ENCODE measurements at places on chromosomes 2 and 18.

DNA sequence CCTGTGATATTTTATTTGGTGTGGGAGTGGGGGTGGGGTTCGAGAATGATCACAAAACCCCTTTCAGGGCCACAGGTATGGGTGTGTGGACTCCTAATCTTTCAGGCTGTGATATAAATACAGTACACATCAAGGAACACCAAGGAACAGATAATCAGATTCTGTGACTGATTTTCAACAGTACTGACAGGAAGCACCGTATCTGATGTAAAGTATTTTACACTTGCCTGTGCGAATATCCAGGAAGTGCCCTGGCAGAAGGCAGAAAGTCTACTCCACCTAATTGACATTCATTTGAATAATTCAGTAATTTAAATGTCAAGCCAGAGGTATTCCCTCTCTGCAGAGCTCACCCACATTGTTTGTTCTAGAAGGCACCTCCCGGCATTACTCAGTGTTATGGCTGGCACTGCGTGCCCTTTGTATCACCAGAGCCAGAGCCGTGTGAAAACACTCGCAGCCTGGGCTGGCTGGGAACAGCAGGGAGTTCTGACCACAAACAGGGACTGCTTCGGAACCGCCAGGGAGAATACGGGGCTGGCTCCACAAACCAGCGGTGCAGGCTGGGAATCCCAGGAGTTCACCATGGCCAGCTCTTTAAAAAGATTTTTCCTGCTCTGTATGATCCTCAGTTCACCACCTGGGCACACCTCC lies 91.8 kb downstream of the ACVR1 start:
- no peak for DNase-seq

- no peak for DNase-seq
Observed at GRCh38 chr2:212295571-212295970, 243.0 kb downstream of the ERBB4 start.

- DNase-seq: no peak
Observed at GRCh38 chr2:149100739-149101699, 62.5 kb downstream of the LYPD6B start.

GRCh38 chr18:9337873-9338272 lies 3.3 kb downstream of the TWSG1 start:
- DNase-seq: no peak

DNA sequence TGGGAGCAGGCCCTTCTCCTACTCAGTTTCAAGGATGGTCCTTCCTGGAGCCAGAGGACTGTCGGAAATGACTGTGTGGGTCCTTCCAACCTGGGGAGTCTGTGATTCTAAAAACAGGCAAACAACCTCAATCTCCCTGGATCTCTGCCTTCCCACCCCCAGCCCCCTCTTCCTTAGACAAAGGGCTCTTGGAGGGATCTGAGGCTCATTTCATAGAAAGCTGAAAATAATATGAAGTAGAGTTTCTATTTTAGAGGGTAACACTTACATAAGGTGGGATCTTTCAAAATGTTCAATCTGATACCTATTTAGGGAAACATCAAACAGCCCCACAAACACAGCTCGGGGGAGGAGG lies 69.4 kb downstream of the RHOB start:
- DNase-seq: no peak

- no peak for DNase-seq
Observed at GRCh38 chr2:10229462-10230099, 73.1 kb upstream of the HPCAL1 start.

- no peak for DNase-seq
Observed at GRCh38 chr18:49520661-49521145, 33.7 kb upstream of the C18orf32 start.

- no peak for DNase-seq
Observed at GRCh38 chr18:36783792-36784191, 45.0 kb downstream of the TPGS2 start.

DNA sequence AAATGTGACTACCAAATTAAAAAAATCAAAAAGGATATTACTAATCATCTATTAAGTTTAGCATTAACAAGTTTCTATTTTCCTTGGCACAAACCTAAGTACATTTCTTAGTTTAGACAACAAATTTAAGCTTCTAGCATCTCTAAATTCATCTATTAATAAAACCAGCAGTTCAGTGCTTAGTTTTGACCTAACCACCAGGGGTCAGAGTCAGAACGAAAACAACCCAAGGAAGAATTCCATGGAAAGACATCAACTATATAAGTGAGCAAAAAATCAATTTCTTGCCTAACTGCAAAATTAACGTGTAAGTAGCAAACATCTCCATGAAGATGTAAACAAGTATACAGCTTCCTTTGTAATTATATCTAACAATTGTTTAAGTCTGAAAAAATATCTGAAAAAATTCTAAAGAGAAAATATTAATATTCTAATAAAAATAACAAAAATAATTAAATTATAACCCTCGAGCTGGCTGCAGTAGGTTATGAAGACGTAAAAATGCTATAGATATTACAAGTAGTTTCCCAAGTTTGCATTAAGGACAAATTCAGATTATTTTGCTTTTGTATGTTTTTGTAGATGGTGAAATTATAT lies 83.7 kb downstream of the CERKL start:
- DNase-seq: no peak

DNA sequence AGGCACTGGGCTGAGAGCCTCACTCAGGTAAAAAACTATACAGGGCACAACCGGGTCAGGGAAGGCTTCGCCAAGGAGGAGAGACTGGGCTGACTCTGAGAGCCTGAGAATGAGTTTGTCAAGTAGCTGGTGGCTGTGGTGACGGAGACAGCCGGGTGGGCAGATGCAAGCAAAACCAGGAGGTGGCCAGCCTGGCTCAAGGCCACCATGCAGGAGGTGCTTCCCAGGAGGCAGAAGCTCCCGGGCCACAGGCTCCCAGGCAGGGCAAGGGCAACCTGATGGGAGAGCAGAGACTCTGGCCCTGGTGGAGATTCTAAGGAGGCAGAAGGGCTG lies 2.9 kb upstream of the INHBB start:
- no peak for DNase-seq

- no peak for DNase-seq
Observed at GRCh38 chr2:221675201-221675908, 103.3 kb upstream of the EPHA4 start.

DNA sequence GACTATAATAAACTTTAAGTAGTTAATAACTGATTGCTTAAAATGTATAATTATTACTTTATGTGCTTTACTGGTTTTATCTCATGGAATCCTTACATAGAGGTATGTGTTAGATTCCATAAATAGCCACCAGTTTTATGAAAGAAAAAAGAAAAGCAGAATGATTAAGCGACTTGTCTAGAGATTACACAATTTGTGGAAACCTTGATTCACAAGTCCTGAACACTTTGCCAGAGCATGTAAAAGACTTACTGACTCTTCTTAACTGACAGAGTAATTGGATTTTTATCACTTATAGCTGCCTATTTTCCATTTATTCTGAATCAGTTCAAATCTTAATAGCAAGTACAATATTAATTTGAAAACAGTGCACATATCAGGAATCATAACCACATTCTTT lies 448.7 kb upstream of the NETO1 start:
- no peak for DNase-seq

GRCh38 chr2:32417659-32418058 lies 60.8 kb downstream of the BIRC6 start:
- no peak for DNase-seq

GRCh38 chr2:42523341-42523740 lies 29.6 kb upstream of the KCNG3 start:
- no peak for DNase-seq

- no peak for DNase-seq
Observed at GRCh38 chr18:72720116-72720515, 147.7 kb downstream of the NETO1 start.
